ENCODE measurements at places on chromosomes 2 and 18.
A peak's percentile ranks its signal among the peaks of the same experiment; 100 is the strongest.

DNA sequence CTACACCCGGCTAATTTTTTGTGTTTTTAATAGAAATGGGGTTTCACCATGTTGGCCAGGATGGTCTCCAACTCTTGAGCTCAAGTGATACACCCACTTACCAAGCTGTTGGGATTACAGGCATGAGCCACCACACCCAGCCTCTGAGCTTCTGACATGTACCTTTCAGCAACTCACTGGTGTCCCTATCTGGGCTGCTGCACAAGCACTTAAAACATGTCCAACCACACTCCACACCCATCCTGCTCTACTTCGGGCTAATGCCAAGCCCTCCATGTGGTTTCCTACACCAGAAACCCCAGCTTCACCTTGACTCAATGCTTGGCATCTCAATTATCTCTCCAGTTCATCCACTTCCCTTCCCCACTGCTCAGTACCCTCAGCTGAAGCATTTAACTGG lies 22.4 kb upstream of the ARMC9 start:
- DNase-seq, result peak; percentile 30
- H3K36me3 ChIP-seq, result peaks cover 31% of the 10 kb centered on the region
- no peak overlapping the region for H3K27ac ChIP-seq
- no peak overlapping the region for H3K4me3 ChIP-seq
- H3K4me1 ChIP-seq, result peaks cover 8% of the 10 kb centered on the region

GRCh38 chr2:9146646-9147045 lies 60.0 kb upstream of the ASAP2 start:
- peaks cover 27% of the 10 kb centered on the region for H3K4me1 ChIP-seq
- no peak overlapping the region for H3K4me3 ChIP-seq
- no peaks in the 10 kb centered on the region for H3K36me3 ChIP-seq
- no peaks in the 10 kb centered on the region for H3K27me3 ChIP-seq
- H3K27ac ChIP-seq, result no peak overlapping the region

- peaks cover 9% of the 10 kb centered on the region for H3K4me1 ChIP-seq
- no peaks in the 10 kb centered on the region for H3K36me3 ChIP-seq
- H3K27me3 ChIP-seq, result no peaks in the 10 kb centered on the region
- H3K27ac ChIP-seq, result no peak overlapping the region
- DNase-seq, result no peak
These were observed 19.5 kb upstream of the PUM2 start for GRCh38 chr2:20370191-20370590.

GRCh38 chr2:45269149-45269793 lies 260.0 kb upstream of the SIX2 start:
- H3K4me3 ChIP-seq, result no peak overlapping the region
- H3K4me1 ChIP-seq, result peaks cover 9% of the 10 kb centered on the region
- DNase-seq, result no peak

GRCh38 chr2:63827749-63828148 lies 13.9 kb upstream of the UGP2 start:
- no peaks in the 10 kb centered on the region for H3K27me3 ChIP-seq
- no peak overlapping the region for H3K4me3 ChIP-seq

DNA sequence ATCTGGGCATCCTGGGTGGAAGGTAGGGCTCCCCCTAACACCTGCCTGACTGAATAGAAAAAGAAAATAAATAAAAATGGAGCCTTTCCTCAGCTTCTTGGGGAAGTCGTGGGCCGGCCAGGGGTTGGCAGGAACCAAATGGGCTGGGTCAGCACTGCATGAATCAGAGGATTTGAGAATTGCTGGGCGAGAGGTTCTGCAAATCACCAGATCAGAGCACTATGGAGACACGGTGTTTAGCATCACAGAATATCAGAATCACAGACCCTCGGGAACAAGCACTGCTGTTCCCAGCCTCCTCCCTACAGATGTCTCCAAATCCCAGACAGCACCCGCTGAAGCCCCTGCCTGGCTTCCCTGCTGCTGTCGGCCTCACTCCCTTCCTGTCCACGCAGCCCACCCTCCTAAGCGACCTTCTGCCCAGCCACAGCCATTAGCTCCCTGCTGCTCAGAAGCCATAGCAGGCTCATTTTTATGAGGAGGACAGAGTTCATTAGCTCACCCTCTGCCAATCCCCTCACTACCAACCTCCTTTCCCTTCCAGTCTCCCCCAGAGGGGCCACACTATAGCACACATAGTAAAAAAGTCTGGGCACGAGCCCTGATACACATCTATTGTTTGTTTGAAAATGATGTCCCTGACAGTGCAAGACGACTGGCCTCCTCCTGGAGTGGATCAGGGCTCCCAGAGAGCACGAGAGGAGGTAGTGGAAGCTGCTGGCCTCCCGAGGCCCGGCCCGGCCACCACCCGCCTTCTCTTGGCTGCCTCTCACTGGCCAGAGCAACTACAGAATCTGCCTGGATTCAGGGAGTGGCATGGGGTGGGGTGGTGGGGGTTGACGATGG lies 64.6 kb upstream of the TAF1B start:
- H3K27me3 ChIP-seq, result no peaks in the 10 kb centered on the region
- no peak overlapping the region for H3K4me3 ChIP-seq
- H3K4me1 ChIP-seq, result peaks cover 10% of the 10 kb centered on the region
- H3K36me3 ChIP-seq, result no peaks in the 10 kb centered on the region
- DNase-seq, result peak; percentile 75
- H3K27ac ChIP-seq, result no peak overlapping the region

DNA sequence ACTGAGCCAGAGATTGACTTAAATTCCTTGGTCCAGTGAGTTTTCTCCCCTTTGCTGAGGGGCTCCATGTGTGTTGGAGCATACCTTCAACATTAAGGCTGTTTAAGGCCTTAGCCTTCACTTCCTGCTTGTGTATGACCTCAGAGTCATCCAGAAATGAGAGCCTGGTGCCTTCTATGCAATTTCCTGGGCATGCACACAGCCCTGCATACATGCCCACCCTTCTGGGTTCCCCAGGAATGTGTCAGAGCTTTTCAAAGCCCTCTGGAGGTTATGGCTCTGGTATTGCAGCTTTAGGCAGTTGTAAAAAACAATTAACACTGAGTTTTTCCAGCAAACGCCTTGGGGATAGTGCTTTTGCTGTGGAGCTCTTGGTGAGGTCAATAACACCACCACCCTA lies 16.7 kb downstream of the IL1R1 start:
- H3K36me3 ChIP-seq, result peaks cover 37% of the 10 kb centered on the region
- H3K4me1 ChIP-seq, result peaks cover 4% of the 10 kb centered on the region
- peak overlapping the region; percentile 30 for H3K27ac ChIP-seq

DNA sequence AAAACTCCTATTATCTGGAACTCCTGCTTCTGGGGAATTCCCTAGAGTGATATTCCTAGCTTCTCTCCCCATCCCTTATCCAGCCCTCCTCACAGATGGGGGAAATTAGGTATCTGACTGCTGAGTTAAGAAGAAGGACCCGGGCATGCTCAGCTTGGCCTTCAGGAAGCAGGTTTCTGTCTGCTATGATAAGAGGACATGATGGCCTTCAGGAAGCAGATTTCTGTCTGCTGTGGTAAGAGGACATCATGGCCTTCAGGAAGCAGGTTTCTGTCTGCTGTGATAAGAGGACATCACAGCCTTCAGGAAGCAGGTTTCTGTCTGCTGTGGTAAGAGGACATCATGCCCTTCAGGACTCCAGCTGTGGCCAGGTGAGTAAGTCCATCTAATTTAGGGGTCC lies 65.2 kb downstream of the PLEKHM3 start:
- H3K27me3 ChIP-seq, result no peaks in the 10 kb centered on the region
- H3K4me3 ChIP-seq, result no peak overlapping the region
- no peaks in the 10 kb centered on the region for H3K4me1 ChIP-seq
- no peak overlapping the region for H3K27ac ChIP-seq
- no peak for DNase-seq

DNA sequence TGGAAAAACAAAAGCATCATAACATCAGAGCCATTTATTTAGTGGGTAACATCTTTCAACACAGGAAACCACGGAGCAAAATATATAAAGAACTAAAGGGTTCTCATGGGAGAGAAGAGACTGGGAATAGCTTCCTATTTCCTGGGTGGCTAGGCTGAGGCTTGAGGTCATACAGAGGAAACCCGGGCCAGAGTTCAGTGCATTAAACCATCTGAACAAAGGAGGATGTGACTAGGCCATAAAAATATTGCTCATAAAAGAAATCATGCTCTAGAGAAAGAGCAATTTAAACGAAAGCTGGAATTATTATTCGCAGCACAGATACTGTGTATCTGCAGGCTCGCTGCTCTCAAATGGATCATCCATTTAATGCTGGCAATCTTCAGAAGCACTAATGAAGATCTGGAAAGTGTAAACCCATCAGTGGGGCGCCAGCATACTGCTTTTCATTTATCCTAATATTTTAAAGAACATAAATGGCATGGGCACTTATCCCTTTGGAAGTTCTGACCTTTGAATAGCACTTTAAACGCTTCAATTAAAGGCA lies 83.3 kb downstream of the GALNT14 start:
- H3K27ac ChIP-seq, result no peak overlapping the region
- H3K36me3 ChIP-seq, result no peaks in the 10 kb centered on the region
- H3K4me1 ChIP-seq, result no peaks in the 10 kb centered on the region
- DNase-seq, result no peak
